Activated T-helper 9 cell treated with anti-CD3 and anti-CD28 coated beads, Interleukin-2, amount 50 U/mL, for 16 hours (primary cell): ENCODE measurements at places on chromosomes 11 and 22.

GRCh38 chr11:5304046-5304445 is 2.3 kb upstream of the OR51B4 start:
- DNase-seq = no peak

DNA sequence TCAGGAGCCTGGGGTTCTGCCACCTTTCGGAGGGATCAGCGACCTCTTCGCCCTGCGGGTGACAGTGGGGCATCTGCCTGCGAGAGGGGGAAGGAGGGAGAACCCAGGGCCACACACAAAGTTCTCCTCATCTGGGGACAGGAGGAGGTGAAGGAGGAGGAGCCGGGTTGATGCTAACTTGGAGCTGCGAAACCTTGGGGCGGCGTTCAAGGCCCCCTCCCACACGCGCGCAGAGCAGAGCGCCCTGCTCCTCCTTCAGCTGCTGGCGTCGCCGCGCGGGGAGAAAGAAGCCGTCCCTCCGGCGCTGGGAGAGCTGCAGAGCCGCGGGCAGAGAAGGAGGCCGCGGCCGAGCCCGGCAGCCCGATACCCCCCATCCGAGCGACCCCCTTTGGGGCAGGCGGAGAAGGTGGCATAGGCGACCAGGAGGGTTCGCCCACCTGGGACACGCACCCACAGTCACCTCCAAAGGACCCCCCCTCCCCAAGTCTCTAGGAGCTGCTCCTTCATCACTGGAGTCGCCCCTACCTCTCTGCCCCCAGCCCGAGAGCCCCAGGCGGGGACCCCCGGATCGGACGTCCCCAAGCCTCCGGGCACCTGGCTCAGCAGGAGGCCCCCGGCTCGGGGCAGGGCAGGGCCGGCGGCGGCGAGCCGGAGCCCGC is at the start of gene RASD2:
RASD2 (plus strand) TSS at position 237 of the 659 bp plus-strand sequence. CDS start 5,979 bp downstream, outside the sequence.
- peak; percentile 28 for DNase-seq

GRCh38 chr11:63609971-63610580 is 4.2 kb downstream of the PLAAT3 start:
- no peak for DNase-seq

- DNase-seq = no peak
Observed at GRCh38 chr11:112582366-112582765, 321.7 kb upstream of the PLET1 start.

GRCh38 chr11:91244912-91245311 is 979.7 kb upstream of the FAT3 start:
- DNase-seq = no peak

GRCh38 chr22:29308791-29309262 is 2.4 kb downstream of the GAS2L1 start:
- DNase-seq = no peak

GRCh38 chr11:111566324-111566723 is 25.8 kb downstream of the LAYN start:
- no peak for DNase-seq

DNA sequence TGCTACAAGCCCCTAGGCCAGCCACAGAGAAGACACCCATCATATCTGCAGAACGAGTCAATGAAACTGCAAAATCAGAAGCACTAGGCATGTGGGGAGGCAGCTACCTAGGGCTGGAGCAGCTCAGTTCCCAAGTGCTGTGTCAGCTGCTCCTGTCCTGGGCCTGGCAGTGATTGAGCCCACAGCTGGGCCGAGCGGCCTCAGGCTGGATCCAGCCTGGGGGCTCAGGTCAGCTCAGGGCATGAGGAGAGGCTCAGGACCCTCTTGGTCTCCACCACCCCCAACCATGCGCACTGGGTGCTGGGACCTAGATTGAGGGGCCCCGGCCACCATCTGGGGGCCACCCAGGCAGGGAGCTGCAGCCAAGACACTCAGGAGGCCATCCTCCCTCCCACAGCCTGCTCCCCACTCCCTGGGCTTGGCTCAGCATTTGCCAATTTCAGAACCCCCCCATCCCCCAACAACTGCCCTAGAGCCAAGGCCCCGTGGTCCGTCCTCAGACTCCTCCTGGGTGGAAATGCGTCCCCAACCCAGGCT is 2.4 kb upstream of the TNNT3 start:
- no peak for DNase-seq

DNA sequence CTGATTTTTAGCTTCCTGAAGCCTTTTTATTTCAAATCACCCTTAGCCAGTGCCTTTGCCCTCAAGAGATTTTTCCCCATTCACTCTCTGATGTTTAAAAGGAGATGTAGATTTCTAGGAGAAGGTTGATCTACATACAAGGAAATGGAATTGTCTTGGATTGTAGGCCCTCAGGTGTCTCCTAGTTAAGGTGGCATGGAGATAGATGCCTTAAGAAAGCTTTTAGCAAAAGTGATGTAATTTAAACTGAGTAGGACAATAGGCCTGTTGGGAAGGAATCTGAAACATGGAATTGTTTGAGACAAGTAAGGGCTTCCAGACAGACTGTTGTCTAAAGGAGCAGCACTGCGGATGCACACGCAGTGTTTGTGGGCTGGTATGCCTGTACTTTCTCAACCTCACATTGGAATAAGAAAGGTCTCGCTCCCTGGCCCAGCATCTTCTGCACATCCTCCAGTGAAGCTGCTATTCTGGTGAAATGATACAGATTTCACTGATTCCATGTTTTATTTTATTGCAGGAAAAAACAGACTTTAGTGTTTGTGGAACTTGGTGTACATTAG is 69.8 kb upstream of the SLC25A18 start:
- no peak for DNase-seq

- no peak for DNase-seq
Observed at GRCh38 chr22:20022978-20023613, 2.2 kb downstream of the TANGO2 start.
